Esophagus muscularis mucosa (tissue), 4 donors: ENCODE measurements at places on chromosomes 5 and 9.

DNA sequence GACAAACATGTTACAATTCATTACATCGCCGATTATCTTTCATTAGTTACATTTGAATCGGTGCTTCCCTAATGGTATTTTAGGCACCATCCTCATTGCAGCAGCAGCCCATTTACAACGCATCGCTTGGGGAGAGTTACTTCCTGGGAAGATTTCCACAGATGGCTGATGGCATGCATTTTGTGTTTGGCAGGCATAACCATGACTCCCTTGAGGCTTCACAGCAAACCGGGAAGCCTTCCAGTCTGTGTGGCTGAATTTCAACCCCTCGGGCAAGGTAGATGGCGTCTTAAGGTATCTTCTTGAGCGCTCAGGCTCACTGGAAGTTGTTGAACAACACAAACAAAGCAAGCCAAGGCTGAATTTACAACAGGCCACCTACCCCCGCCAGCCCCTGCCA is 1.6 kb upstream of the DNAH5 start:
- no peak for DNase-seq

DNA sequence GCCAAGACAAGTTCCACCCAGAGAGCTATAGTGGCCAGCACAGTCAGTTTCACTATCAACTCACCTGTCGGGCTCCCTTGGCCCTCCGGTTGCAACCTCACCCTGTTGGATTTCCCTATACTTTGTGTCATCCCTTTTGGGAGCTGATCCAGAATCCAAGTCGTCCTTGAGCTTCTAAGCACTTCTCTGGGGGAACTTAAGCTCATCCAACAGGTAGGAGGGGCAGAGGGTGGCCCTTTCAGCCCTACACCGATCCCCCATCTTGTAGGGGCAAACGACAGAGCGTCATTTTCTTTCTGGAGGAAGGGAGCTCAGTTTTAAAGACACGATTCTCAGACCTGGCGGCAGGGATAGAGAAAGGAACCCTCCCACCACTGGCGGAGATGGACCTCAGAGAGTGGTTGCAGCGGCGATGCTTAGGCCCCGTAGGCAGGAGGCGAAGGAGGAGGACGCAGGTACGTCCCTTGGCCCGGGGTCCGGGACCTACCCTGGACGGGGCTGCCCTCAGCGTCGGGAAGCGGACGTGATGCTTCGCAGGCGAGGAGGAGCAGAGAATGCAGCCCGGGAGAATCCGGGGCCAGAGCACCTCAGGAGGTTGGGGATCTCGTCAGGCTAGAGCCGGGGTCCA is 519 bp downstream of the ZER1 start:
- no peak for DNase-seq

- DNase-seq: no peak
Observed at GRCh38 chr5:87307796-87308423, 40.2 kb downstream of the RASA1 start.

GRCh38 chr5:149550594-149551226 is 529 bp downstream of the CSNK1A1 start:
- DNase-seq: no peak
